ENCODE measurements at places on chromosomes 3 and 15.

- DNase-seq, result no peak
These were observed 15.0 kb downstream of the DUOX1 start for GRCh38 chr15:45144775-45145174.

GRCh38 chr3:103006526-103007183, 571.8 kb downstream of the ZPLD1 start:
- DNase-seq, result no peak

DNA sequence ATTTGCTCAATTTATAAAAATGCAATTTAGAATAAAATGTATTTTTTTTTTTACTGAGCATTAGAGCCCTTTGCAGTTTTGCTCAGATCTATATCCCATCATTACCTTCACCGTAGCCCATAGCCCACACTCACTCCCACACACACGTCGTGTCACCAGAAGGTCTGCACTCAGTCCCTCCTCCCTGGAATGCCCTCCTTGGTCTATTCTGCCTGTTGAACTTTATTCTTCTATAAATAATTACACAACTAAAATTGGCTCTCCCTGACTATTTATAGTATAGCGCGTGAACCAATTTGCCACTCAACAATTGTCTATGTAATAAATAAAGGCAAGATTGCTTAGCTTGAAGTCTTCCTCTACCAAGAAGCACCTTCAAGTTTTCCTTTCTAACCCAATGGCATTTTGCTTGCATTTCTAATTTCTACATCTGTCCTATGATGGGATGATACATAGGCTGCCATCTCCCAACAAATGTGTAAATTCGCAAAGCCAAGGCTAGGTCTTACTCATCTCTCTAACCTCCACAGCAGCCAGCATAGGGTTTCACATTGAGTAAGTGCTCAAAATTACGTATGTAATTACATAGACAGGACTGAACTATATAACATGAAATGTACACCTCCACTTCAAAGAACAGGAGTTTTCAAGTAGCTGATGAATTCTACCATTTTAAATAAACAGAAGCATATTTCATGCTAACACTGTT, 172.0 kb upstream of the HES1 start:
- DNase-seq, result no peak

- DNase-seq, result no peak
These were observed 519.5 kb upstream of the LMCD1 start for GRCh38 chr3:7982126-7982525.

DNA sequence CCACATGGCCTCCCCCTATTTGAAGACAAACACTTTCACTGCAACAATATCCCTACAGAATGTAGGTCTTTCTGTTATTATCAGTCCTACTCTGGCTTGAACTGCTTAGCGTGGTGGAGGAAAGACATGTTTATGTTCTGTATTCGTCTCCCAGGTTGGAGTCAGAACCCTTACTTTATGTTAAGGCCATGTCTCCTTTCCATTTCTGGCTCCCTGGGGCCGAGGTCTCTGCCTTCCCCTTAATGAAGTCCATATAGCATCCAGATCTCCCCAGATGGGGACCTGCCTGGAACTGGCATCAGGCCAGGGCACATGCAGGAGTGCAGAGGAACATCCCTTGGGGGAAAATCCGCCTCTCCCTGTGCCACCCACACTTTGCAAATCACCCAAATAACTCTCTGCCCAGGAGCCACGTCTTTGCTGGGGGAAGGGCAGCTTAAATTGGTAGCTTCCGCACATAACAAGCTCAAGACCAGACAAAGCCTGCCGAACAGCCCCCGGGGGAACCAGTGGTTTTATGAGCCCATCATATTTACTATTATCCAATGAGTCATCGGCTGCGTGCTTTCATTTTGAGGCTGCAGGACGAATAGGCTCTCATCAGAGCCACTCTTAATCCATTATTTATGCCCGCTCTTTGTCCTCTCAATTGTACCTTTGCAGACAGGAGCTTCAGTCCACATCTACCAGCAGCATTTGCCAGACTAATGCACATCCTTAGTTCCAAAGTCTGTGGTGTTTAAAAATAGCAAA, 237.0 kb downstream of the UACA start:
- peak; percentile 56 for DNase-seq

- DNase-seq, result no peak
These were observed 256.1 kb upstream of the ADAMTS9 start for GRCh38 chr3:64943866-64944265.

- DNase-seq, result no peak
These were observed at the start of gene WNT5A for GRCh38 chr3:55486857-55487380. Gene WNT5A (minus strand): TSS chr3:55487306. CDS start chr3:55486985, 321 bp downstream.

DNA sequence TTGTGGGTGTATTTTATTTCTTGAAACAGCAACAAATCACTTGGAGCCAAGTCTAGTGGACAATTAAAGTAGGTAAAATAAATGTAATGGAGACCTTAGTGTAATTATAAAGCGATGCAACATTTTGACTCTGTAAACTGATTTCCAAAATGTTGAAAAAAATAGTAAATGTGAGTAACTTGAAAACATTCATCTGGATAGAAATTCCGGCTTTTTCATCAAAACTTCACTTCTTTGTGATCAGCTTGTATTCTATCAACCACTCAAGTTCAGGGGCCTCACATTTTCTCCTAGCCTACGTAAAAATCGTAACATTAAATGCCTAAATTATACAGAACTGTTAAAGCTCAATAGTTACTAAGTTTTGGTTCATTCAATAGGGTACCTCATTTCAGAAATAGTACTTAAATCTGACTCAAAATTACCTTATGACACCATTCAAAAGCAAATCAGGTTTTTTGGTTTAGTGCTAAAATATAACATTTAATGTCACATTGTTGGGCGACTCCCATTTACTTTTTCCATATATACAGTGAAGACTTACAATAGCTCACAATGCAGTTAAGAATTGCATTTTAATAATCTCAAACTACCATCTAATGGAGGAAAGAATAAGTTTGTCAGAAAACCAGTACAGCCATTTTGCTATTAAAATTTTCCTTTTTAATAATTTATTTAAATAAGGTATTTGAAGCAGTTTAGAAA, 12.7 kb downstream of the CCNL1 start:
- DNase-seq, result no peak

- DNase-seq, result no peak
These were observed 80.0 kb upstream of the MRPS22 start for GRCh38 chr3:139263798-139264197.

Data from NCI-H187 (cell line).